ENCODE measurements at places on chromosomes 4 and X.
A peak's percentile ranks its signal among the peaks of the same experiment; 100 is the strongest.

DNA sequence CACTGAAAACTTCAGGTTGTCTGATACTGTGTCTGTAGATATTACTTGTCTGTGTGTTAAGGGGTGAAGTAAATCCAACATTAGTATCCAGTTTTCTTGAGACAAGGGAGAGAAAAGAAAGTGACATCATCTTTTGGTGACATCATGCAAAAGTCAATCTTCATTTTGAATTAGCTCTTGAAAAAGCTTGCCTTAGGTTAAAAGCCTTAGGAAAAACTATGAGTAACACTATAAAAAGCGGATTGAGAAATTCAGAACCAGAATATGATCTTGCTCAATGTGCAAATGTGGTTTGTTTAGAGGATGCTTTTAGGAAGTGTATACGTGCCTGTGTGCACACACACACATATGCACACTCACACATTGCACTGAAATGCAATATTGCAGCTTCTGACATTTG lies 345.8 kb upstream of the CASK start:
- no peak for DNase-seq

DNA sequence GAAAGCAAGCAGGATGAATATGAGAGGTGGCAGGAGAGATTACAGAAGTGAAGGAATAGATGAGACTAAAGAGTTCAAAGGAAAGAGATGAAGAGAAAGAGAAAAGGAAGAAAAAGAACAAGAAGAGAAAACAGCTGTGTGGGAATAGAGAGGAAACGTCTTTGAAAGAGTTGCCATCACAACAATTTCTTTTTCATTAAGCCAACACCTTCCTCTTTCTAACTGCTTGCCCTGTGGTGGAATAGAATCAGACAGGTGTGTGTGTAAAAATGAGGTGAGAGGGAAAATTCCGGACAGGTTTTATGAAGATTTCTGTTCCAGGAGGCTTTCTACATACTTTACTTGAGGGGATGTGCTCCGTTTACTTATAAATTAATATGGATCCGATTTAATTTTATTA lies 28.8 kb downstream of the DTHD1 start:
- no peak for DNase-seq

- no peak for DNase-seq
Observed at GRCh38 chrX:29652484-29652883, 562.9 kb upstream of the MAGEB2 start.

DNA sequence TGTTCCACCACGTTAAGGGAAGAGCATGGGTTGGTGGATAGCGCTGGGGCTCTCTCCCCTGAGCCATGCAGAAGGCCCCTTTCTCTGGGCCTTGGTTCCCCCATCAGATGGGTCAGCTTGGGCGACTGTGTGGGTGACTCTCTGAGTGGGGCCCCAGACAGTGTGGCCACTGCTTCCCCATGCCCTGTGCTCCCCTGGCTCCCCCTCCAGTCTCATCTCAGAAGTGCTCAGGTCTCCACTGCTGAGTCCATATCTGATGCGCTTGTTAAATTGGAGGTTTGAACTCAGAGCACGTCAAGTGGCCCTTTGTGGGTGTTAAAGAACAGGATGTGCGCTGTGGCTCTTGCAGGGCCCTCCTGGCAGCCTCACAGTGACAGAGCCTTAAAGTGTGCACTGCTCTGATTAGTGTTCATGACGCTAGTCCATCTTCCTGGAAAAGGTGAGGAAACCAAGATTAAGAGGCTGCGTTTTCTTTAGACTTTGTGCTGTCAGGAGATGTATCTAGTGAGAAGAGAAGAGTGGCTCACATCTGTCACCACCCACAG lies 59.8 kb downstream of the NELFA start:
- DNase-seq, result no peak

- DNase-seq, result no peak
Observed at GRCh38 chr4:8742546-8742945, 129.1 kb downstream of the HMX1 start.

- DNase-seq, result no peak
Observed at GRCh38 chr4:3399277-3400194, 42.2 kb upstream of the HGFAC start.

- DNase-seq, result no peak
Observed at GRCh38 chrX:9312922-9313867, 151.7 kb upstream of the TBL1X start.

- no peak for DNase-seq
Observed at GRCh38 chrX:105646592-105647372, 175.6 kb upstream of the NRK start.

GRCh38 chrX:153926858-153927671 lies 1.0 kb upstream of the ARHGAP4 start:
- DNase-seq, result no peak

- no peak for DNase-seq
Observed at GRCh38 chr4:740656-741282, 35.1 kb downstream of the PCGF3 start.

DNA sequence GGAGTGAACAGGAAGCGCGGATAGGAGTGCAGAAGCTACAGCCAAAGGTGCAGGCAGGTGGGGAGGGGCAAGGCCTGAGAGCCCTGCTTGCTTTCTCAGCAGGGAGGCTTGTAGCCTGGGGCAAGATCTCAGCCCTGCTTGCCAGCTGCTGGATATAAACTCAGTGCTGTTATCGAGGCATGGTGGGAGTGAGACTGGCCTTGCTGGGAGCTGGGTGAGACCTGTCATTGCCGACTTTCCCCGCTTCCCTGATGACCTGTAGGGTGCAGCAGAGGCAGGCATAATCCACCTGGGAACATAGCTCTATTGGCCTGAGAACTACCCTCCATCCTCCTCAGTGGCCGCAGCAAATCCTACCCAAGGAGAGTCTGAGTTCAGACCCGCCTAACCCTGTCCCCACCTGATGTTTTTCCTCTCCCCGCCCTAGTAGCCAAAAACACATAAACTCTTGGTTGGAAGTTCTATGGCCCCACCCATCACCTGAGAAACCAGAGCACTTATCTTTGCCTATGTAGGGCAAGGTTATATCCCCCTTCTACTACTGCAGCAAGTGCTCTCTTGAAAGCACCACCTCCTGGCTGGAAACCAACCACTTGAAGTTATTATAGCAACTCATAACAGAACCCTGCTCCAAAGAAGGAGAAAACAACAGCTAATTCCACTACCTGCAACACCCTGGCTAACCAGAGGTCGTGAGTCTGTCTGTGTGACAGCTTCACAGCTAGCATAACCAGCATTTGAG lies 80.7 kb downstream of the FHIP1A start:
- no peak for DNase-seq

GRCh38 chrX:39337451-39337850 lies 536.2 kb downstream of the MID1IP1 start:
- peak; percentile 34 for DNase-seq

- DNase-seq, result no peak
Observed at GRCh38 chrX:132766452-132766851, 192.0 kb downstream of the HS6ST2 start.

DNA sequence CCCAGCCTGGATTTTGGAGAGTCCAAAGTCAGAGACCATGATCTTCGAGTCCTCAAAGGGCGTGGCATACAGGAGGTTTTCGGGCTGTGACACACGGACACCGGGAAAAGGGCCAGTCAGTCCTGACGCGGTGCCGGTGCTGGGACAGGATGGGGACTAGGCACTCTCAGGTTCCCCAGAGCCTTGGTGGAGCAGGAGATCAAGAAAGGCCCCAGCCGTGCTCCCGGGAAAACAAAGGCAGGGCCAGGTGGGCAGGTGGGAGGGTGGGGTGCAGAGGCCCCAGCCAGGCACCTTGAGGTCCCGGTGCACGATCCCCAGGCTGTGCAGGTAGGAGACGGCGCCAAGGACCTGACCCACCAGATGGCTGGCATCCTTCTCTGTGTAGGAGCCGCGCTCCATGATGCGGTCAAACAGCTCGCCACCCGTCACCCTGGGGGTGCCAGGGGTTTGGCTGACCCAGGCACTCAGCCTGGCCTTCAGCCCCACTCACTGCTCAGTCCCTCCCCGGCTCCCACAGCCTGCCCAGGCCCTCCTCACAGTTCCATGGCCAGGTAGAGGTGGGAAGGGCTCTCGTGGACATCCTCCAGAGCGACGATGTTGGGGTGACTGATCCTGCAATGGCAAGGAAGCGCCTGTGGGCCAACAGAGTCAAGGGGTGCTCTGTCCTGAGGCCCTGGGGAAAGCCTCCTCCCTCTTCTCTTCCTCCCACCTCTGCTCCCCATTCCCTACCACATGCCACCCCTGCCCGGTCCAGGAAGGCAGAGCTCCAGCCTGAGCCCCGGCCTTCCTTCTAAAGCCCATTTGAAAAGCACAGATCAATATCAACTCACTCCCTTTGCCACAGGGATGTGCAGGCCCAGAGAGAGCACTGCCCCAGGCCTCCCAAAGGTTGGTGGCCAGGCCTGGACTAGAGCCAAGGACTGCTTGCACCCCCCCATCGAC lies 1.8 kb downstream of the PNCK start:
- no peak for DNase-seq

- no peak for DNase-seq
Observed at GRCh38 chrX:338836-339400, 20.3 kb upstream of the GTPBP6 start.

GRCh38 chrX:149456476-149457245 lies 48.4 kb downstream of the IDS start:
- no peak for DNase-seq

- DNase-seq, result no peak
Observed at GRCh38 chr4:118927974-118928373, 39.3 kb downstream of the SYNPO2 start.

GRCh38 chrX:73877687-73878086 lies 314.7 kb downstream of the CHIC1 start:
- no peak for DNase-seq

- no peak for DNase-seq
Observed at GRCh38 chr4:140697709-140698560, 58.2 kb downstream of the TBC1D9 start.

GRCh38 chr4:174934360-174934759 lies 16.2 kb downstream of the ADAM29 start:
- DNase-seq, result no peak

GRCh38 chrX:18194688-18195087 lies 26.0 kb downstream of the BEND2 start:
- no peak for DNase-seq

GRCh38 chr4:132956962-132957361 lies 192.1 kb upstream of the PCDH10 start:
- DNase-seq, result no peak

DNA sequence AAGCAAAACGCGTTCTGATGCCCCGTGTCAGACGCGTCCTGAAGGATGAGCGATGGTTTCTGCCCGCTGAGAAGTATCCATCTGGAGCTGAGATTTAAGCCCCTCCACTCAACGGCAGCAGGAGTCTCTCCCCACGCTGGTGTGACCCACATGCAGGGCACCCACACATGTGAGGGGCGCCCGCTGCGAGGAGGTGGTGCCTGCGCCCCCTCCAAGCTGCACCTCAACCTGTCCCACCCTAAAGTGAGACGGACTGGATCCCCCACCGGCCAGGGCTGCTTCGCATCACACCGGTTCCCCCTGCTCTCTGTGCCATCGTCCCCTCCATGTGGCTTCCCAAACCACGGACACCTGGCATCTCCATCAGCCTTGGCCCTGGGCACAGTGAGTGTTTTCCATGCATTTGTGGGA lies 4.5 kb upstream of the PDE6B start:
- DNase-seq, result no peak

DNA sequence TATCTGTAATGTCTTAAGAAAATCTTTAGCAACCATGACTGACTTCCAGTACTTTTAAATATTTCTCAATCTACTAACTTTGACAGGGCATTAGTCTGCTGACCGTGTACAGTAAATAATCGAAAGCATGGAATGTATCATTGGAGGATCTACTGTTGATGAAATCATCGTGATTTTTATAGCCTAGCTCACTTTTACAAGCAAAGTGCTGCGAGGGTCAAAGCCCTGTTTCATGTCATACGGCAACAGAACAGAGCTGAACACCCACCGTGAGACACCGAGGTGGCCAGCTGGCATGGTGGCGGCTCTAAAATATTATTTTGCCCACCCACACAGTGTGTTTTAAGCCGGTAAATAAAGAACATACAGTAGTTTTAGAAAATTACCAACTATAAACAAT lies 679.3 kb downstream of the FAT4 start:
- no peak for DNase-seq

GRCh38 chr4:107432451-107432850 lies 287.6 kb downstream of the PAPSS1 start:
- no peak for DNase-seq

GRCh38 chr4:87017580-87018342 lies 83.0 kb downstream of the AFF1 start:
- no peak for DNase-seq

DNA sequence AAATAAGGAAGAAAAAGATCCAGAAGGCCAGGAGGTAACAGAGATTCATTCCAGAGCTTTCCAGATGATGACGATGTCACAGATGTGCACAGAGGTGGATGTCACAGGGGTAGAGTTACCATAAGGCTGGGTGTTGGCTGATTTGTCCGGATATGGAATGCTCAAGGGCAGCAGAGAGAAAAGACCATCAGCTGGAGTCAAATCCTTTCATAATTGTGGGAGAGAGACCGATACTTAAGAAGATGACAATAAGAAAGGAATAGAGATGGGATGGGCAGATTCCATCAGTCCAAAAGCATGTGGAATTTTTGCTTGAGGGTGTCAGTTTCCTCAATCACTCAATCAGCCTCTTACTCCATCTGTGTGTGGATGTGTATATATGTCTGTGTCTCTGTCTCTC lies 150.4 kb downstream of the CENPC start:
- DNase-seq, result no peak

GRCh38 chr4:48931459-48931858 lies 24.9 kb upstream of the OCIAD2 start:
- no peak for DNase-seq

DNA sequence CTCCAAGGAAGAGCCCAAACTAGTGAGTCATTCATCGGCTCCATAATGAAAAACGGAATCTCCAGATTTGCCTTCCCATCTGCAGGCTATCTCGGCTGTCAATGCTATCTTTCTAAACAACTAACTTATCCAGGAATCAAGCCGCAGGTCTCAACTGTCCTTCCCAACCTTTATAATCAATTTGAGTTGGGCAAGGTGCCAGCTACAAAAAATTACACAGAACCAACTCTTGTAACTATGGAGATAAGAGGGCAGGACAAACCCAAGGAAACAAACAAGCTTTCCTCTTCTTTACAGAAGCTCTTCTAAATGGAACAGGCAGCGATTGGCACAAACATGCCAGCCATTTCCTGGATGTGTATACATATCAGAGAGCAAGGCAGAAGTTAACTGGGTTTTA lies 61.2 kb upstream of the RAI2 start:
- no peak for DNase-seq

DNA sequence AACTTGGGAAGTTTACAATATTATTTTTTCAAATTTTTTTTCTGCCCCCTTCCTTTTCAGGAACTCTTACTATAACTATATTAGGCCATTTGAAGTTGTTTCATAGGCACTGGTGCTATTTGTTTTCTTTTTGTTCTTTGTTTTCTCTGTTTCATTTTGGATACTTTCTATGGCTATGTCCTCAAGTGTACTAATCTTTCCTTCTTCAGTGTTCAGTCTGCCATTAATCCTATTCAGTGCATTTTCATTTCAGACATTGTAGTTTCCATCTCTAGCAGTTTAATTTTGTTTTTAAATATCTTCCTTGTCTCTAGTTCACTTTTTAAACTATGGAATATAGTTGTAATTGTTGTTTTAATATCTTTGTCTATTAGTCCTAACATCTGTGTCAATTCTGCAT lies 48.0 kb upstream of the SMAD1 start:
- no peak for DNase-seq

- DNase-seq, result no peak
Observed at GRCh38 chr4:22174640-22175039, 226.1 kb upstream of the KCNIP4 start.

Data from DMS 273 treated with DMSO at 0.1 percent for 48 hours (cell line).